ENCODE measurements at places on chromosomes 1 and 21.

GRCh38 chr1:18011703-18012102, 95.9 kb upstream of the IGSF21 start:
- DNase-seq, result no peak

DNA sequence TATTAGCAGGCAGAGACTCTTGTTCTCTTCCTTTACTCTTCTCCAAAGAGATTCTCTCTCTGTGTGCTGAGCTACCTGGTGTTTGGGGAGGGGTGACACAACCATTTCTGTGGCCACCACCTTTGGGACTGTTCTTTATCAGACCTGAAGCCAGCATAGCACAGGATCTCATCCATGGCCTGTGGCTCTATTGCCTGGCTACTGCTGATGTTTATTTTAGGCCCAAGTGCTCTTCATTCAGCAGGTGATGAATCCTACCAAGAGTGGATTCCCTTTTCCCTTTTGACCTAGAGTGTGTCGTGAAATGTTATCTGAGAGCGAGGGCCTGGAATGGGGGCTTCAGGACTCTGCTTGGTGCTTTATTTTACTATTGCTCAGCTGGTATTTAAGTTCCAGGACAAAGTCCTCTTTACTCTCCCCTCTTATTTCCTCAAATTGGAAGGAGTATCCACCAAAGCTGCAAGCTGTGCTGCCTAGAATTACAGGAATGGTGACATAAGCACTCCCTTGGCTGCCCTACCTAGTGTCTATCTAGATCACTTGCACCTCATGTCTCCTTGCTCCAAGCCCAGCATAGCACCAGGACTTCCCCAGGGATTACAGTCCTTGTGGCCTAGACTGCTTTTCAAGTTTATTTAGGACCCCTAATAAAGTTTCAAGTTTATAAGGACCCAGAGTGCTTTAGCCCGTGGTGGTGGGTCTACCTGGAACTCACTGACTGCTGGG, 94.7 kb upstream of the GPR52 start:
- DNase-seq, result no peak

DNA sequence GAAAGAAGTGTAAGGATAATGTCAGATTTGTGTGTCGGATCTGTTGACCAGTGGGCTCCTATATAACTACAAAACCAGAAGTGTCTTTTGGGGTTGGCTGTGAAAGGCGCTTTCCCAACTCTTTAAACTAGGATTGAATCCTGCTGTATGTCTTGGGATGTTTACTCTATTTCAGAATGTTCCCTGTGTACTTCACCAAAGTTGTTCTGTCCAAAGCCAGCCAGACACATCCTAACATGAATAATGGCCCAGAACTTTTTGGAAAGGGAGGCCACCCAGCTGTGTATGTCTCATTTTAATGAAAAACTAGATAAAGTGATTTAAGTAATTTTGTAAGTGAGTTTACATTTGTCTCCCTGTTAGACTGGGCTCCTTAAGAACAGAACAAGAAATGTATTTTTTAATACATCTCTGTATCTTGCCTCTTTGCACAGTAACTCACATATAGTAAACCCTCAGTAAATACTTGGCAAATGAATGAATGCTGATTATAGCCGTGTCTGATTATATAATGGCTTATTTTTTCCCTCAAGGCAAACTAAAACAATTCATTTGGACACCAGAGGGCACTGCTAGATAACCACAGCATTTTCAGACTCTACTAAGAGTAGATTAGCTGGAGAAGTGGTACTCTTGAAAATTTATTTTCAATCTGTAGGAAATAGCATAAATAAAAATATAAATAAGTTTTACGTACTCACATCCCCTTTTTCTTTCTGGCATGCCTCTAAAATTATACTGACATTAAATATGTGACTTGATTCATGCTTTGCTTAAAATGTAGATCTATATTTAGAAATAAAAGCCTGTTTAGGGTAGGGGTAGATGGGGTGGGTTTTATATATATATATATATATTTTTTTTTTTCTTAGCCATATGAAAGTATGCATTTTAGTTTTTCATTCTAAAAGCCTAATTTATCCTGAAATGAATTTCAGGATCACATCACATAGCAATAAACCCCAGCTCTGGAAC, 23.8 kb downstream of the TSEN15 start:
- no peak for DNase-seq

- DNase-seq, result no peak
Observed at GRCh38 chr1:67683316-67683715, 1.7 kb upstream of the GADD45A start.

- no peak for DNase-seq
Observed at GRCh38 chr1:167720965-167721616, 691 bp upstream of the MPZL1 start.

DNA sequence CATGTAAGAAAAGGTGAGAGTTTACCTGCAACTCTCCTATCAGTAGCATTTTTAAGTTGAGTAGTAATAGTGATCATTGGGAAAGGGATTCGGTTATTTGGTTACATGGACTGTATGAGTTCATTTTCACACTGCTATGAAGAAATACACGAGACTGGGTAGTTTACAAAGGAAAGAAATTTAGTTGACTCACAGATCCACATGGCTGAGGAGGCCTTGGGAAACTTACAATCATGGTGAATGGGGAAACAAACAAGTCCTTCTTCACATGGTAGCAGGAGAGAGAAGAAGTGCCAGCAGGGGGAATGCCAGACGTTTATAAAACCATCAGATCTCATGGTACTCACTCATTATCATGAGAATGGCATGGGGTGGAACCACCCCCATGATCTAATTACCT, 59.3 kb upstream of the FBXO28 start:
- DNase-seq, result no peak

GRCh38 chr1:15902882-15903281, 55.4 kb downstream of the SPEN start:
- no peak for DNase-seq

Measured in stimulated activated CD8-positive, alpha-beta memory T cell treated with anti-CD3 and anti-CD28 coated beads, Interleukin-7, amount 100 ng/mL, for 48 hours (primary cell).